ENCODE measurements at places on chromosomes 5 and 9.
A peak's percentile ranks its signal among the peaks of the same experiment; 100 is the strongest.

GRCh38 chr5:153543288-153543687 lies 52.8 kb downstream of the GRIA1 start:
- no peak for DNase-seq

- DNase-seq = no peak
Observed at GRCh38 chr9:7045361-7045760, 287.6 kb downstream of the KDM4C start.

DNA sequence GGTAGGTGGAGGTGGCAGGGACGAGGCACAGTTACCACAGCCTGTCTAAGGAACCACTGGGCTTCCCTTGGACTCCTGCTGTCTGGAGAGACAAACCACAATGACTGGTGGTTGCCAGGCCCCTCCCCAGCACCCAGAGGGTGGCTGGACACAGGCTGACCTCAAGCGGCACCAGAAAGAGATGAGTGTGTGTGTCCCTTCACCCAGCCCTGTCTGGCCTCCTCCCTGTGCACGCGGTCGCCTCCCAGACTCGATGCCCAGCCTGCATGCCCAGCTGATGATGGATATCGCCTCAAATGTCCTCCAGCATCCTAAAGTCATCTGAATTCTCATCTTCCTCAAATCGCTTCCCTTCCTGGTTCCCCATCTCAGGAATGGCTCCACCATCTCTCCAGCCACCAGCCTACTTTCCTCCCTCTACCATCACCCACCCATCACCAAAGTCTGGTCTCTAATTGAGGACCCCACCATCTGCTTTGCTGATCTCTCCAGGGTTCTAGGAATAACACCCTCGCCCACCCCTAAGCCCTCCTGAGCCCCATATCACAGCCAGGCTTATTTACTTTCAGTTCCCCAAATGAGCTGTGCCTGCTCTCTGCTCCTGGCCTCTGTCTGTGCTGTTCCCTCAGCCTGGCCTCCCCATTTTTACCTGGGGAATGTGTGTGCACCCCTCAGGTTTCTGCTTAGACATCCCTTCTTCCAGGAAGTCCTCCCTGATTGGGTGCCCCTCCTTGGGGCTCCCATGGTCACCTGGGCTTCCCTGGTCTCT lies 52.5 kb upstream of the GGTA1 start:
- DNase-seq = no peak

GRCh38 chr9:18531136-18532065 lies 57.4 kb downstream of the ADAMTSL1 start:
- DNase-seq = peak; percentile 4

DNA sequence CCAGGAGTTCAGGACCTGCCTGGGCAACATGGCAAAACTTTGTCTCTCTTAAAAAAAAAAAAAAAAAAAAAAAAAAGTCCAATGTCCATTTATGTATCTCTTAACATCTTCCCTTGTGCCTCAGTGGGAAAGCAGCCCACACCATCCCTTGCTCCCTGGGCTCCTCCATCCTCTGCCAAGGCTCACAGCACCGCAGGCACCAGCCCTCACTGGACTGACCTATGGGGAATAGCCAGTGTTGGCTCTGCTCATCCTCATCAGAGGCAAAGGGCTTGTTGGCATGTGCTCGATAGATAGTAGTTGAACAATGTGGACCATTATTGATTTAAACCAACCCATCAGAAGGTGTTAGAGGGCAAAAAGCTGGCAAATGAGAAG lies 61.8 kb upstream of the LRRTM2 start:
- no peak for DNase-seq

GRCh38 chr9:134374301-134375010 lies 48.2 kb downstream of the RXRA start:
- DNase-seq = no peak

DNA sequence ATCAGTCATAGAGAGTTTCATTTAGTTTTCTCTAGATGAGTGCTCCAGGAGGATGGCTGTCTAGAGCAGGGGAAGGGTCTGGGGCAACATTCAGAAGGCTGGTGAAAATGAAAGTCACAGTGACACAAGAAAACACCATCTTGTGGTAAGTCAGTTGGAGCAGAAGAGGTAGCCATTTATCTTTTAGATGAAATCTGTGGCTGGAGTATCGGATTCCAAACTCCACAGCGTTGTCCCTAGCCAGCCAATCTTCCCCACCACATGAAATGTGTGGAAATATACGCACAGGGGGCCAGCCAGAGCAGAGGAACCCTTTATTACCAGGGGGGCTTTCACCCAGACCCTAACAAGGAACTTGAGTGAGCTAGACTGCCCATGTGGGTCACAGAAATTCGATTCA lies 15.9 kb upstream of the TNFAIP8 start:
- DNase-seq = no peak

GRCh38 chr9:117809751-117810150 lies 105.5 kb downstream of the TLR4 start:
- peak; percentile 5 for DNase-seq

DNA sequence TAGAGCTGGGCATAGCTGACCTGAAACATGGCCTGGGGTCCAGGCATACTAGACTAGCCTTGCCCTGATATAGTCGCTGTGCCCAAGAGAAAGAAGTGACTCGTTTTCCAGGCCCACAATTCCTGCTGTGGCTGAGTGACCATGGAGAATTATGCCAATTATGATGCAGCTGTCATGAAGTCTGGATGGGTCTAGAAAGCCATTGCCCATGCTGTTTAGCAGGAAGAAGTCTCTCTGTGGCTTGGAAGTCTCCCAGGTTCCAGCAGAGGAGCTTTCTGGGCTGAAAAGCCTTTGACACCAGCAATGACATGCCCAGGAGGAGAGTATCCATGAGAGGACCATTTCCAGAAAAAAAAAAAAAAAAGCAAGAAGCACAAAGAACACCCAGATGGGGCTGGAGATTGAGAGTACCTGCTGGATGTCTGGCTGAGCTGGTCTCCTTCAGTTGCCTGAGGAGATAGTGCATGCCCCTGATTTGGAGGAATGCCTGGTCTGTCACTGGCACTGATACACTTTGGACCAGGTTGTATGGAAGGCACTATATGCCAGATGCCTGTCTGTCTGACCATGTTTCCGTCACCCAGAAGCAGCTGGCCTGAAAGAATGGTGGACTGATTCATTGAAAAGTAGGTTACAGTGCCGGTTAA lies 128.0 kb upstream of the EPB41L4A start:
- no peak for DNase-seq

DNA sequence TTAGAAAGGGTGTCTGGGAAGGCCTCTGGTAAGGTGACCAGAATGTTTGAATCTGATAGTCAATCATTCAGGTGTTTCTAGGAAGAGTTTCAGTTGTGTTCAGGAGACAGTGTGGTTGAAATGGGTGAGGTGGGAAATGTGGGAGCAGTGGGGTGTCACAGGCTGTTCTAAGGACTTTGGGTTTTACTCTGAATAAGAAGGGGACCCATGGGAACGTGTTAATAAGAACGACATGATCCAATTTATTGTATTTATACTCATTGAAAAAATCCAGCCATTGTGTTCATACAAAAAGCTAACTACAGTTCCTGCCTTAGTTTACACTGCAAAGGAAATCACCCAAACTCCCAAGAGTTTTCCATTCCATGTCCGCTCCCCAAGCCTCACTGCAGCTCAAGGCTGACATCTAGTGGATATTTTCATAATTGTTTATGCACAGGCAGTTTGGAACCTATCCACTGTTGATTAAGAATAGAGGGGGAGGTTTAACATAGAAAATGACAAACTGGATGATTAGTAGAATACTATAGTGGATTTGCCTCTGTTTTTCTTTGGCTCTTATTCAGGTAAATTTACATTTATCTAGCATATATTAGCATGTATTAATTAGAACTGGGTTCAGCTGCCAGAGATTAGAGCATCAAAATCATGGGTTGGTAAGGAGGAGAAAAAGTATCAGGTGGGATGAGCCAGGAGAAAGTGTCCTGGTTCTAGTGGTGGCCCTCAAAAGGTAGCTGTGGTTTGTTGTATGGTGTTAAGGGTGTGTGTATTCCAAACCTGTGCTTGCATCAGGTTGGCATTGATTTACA lies 17.7 kb downstream of the CAVIN4 start:
- peak; percentile 65 for DNase-seq

- DNase-seq = peak; percentile 99
Observed at GRCh38 chr5:76337953-76338451, 65.1 kb upstream of the IQGAP2 start.

GRCh38 chr5:179112469-179113142 lies 52.4 kb downstream of the ZNF354C start:
- DNase-seq = no peak

Measured in mesendoderm (in vitro differentiated cells).